ENCODE measurements at places on chromosomes 2 and 18.
A peak's percentile ranks its signal among the peaks of the same experiment; 100 is the strongest.

DNA sequence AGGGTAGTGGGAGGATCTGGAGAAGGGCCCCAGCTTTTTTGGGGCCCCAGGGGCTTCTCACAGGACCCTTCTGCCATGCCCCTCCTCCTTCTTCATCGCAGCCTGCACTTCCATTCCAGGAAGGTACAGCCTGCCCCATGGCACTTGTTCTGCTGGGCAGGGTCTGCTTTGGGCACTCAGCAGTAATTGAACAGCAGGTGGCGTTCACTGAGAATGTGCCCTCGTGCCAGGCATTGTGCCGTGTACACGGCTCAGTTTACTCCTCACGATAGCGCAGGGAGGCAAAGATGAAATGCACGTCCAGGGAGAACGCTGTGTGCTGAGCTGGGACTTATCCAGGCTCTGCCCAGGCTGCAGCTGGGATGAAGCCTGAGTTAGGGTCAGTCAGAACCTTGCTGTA lies 54.8 kb upstream of the ASB18 start:
- DNase-seq, result no peak

DNA sequence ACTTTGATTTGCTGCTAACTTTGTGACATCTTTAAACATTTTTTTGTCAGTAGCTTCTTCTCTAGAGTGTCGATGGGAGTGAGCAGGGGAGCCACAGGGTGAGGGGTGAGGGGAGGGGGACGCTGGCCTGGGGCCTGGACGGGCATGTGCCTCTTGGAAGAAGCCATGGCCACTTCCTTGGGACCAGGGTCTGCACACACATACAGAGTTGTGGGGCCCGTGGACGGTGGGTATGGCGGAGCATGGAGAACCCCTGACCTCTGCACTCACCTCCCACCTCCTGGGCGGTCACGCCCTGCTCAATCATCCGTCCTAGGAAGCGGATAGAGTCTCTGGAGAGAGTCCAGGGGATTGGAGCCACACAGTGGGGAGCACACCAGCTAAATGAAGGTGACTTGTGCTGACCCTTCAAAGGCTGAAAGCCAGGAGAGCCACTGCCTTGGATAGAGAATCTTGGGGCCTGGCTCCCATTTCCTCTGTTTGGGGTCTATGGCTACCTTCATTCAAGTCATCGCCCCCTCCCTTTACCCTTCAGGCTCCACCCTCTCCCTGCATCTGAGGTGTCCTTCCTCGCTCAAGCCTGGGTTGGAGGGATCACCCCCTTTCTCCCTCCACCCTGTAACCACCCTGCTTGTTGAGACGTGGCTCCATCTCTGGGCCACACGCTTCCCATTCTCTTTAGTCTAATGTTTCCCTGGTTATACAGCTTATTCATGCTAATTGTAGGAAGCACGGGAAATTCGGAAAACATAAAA lies 63.9 kb upstream of the HAAO start:
- no peak for DNase-seq

DNA sequence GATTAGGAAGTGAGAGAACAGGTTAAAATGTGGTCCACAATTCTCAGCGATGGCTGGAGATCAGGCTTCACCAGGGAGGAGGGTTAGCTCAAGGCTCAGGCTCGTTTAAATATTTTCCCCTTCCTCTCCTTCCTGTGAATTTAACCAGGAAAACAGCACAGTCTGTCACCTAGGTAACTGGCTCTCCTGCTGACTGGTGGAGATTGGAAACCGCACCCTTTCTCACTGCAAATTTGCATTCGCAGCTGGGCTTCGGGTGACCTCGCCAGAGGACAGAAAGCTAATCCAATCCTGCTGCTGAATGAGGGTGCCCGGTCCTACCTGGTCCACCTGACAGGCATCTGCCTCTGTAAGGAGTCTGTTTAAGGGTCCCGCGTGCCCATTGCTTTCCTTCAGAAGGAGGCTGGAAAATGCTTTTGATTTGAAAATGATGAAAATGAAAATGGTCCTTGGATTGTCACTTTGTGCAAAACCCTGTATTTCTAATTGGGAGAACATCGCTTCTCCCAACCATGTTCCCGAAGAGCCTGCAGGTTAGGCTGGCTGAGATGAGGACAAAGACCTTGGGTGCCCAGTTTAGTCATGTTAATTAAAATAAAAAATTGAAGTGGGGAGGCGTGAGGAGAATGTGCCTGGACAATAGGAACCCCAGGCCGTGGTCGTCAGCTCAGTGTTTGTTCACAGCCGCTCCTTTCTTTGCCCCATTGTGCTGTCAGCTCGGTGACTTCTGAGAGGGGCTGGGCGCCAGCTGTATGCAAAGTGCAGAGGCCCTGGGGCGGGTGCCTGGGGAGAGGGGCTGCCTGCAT lies 43.4 kb upstream of the MTCL1 start:
- peak; percentile 98 for DNase-seq

DNA sequence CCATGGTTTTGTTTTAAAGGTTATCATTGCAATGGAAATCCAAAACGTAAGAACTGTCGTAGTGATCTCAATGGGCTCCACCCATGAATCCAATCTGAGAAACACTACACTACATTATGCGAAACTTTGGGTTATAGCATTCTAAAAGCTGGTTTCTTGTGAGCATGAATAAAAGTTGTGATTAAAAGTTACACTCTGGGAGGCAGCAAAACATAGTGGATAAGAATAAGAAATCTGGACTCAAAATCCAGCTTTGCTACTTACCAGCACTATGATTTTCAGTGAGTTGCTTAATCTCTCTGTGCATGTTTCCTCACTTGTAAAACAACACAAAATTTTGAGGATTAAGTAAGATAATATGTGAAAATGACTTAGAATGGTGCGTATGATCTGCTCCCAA lies 25.7 kb upstream of the THOC1 start:
- no peak for DNase-seq

GRCh38 chr2:220071696-220072095 lies 444.3 kb downstream of the SLC4A3 start:
- DNase-seq, result no peak

Measured in NCI-H748 treated with DMSO at 0.1 percent for 48 hours (cell line).